ENCODE measurements at places on chromosomes 7 and 10.
A peak's percentile ranks its signal among the peaks of the same experiment; 100 is the strongest.

- no peak for DNase-seq
Measured at GRCh38 chr10:683448-684071, 5.9 kb downstream of the DIP2C start.

DNA sequence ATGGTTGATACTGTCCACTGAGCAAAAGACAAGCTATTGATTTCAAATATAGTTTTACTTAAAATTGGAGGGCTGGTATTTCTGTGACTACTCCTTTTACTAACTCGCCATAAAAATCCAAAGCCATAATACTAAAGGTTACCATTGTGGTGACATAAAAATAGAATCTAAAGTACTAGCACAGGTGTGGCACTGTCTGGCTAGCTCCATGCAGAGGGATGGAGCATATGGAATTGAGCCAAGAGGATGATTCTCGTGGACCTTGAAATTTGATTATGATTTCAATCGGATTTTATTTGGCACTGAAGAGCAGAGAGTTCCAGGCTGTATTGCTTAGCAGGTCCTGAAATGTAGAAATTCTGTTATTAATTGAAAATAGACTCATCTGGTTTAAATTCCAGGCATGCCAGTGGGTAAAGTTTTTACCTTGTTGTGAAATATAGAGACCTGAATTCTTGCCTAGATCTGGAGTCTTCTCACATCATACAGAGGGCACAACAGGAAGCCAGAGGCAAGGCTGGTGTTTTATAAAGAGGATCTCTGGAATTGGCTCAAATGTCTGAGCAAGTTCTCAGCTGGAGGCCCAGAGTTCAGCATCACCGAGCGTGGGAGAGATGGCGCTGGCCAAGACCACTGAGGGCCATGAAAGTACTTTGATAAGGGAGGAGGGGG is 29.9 kb upstream of the DLD start:
- no peak for DNase-seq

DNA sequence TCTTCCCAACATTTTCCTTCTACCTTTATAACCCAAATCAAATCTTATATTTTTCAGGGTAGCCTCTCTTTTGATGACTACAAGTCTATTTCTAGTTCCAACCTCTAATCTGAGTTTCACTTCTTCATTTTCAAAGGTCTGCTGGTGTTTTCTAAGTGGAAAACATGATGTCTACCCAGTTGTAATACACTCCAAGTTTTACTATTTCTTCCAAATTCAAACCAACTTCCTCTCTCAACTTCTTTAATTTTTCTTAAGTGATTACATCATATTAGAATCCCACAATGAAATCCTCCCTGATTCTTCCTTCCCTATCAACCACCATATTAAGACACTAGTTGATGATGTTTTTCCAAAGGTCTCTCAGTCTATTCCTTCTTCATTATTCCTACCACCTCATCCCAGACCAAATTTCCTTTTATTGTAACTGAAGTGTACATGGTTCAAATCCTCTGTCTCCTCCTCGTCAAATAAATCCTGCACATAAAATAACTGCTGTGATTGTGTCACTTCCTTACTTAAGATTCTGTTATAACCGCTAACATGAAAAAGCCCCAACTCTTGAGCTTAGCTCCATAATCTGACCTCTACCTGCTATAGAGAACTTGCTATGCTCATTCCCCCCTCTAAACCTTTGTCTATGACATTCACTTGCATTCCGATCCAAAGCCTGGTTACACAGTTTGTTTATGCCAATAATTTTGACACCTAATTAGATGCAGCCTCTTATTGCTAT is 12.7 kb downstream of the TAS2R38 start:
- DNase-seq, result no peak

- no peak for DNase-seq
Measured at GRCh38 chr7:71488308-71488707, 356.4 kb downstream of the GALNT17 start.

- DNase-seq, result peak; percentile 28
Measured at GRCh38 chr7:17560516-17560915, 262.1 kb downstream of the AHR start.

- DNase-seq, result no peak
Measured at GRCh38 chr7:97407106-97407505, 289.6 kb downstream of the SDHAF3 start.

DNA sequence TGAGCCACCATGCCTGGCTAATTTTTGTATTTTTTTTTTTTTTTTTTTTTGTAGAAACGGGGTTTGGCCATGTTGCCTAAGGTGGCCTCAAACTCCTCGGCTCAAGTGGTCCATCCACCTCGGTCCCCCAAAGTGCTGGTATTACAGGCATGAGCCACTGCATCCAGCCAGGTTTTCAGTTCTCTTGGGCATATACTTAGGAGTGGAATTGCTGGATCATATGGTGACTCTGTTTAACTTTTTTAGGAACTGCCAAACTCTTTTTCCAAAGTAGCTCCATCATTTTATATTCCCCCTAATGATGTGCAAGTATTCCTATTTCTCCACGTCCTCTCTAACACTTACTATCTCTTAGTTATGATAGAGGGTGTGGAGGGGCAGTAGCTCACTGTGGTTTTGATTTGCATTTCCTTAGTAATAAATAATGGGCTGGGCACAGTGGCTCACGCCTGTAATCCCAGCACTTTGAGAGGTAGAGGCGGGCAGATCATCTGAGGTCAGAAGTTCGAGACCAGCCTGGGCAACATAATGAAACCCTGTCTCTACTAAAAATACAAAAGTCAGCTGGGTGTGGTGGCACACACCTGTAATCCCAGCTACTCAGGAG is 41.6 kb downstream of the SUFU start:
- DNase-seq, result no peak

DNA sequence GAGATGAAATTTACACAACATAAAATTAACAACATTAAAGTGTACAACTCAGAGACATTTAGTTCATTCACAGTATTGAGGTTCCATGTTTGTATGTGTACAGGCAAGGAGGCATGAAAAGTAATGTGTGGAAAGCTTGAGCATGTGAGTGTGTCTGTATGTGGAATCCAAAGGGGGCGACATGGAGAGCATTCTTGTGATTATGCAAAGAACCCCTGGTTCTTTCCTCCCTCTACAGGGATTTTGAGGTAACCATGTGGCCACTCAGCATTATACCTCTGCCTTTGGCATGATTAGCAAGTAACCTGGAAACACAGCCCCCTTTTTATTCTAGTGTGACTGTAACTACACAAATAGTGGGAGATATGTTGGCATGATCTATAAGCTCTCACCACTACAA is 21.0 kb downstream of the OR2F1 start:
- DNase-seq, result no peak

Data from mucosa of gallbladder (tissue), 1 donor.